ENCODE measurements at places on chromosomes 6 and 20. TPM values are rescaled to one million over a fixed set of nuclear protein-coding genes. Genes with fewer than 3 reads are reported as not detected.

- DNase-seq = peak; percentile 17
Observed at GRCh38 chr6:140105857-140106256, 731.4 kb upstream of the CITED2 start.

The SAYSD1 gene
- polyA plus RNA-seq = 19.8 TPM

DNA sequence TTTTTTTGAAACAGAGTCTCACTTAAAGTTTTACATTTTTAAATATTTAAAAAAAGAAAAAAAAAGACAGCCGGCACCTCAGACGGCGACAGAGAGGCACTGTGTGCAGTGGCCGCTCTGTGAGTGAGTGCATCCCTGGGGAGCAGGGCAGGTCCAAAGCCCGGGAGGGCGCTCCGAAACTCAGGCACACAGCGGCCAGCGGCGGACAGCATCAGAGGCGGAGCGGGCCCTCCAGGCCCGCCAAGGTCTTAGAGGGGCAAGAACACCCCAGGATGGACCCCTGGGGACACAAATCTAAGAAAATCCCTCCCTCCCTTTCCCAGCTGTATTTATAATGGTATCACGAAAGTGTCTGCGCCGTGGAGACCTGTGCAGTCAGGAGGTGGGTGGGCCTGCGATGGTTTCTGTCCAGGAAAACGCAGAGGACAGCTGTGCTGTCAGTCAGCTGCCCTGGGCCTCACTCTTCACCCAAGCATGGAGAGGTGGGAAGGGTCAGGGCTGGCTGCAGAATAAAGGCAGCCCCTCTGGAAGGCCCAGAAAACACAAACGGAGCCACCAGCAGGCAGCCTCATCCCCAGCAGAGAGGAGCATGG lies 43.8 kb downstream of the TAF4 start:
- no peak for DNase-seq

- DNase-seq = no peak
Observed at GRCh38 chr6:156731396-156731795, 45.8 kb upstream of the ARID1B start.

DNA sequence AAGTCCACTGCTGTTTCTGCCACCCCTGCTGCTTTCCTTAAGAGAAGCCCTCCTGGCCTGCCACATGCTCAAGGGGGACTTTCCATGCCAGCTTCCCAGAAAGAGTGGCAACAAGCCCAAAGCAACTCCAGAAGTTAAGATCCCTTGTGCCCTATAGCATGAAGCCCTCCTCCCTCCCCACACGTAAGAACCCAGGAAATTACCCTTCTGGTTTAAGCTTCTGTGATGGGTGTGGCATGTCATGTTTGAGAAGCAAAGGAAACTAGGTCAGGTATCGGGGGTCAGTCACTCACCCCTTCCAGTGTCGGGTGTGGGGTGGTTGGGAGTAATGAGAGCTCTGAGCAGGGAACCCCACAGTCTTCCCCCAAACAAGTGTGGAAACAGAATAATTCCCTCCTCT lies 196.1 kb downstream of the LRFN2 start:
- no peak for DNase-seq

GRCh38 chr20:25571240-25571639 lies 14.1 kb downstream of the NINL start:
- DNase-seq = no peak

- no peak for DNase-seq
Observed at GRCh38 chr6:40910260-40910893, 128.6 kb downstream of the UNC5CL start.

GRCh38 chr6:135212020-135212806 lies 31.1 kb downstream of the MYB start:
- no peak for DNase-seq

DNA sequence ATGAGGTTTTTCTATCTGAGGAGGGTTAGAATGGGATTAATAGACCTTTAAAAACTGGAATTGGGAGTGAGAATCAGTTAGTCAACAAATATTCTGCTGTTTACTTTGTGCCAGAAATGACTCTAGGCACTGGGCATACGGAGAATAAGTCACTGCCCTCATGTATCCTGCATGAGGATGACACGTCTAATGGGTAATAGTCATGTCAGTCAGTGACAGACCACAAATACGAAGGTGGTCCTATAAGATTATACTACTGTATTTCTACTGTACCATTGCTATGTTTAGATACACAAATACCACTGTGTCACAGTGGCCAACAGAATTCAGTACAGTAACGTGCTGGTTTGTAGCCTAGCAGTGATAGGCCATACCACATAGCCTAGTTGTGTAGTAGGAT lies 30.7 kb downstream of the ZFAND3 start:
- no peak for DNase-seq
